Mammary epithelial cell (primary cell): ENCODE measurements at places on chromosomes 1 and 21. TPM values are rescaled to one million over a fixed set of nuclear protein-coding genes. Genes with fewer than 3 reads are reported as not detected.

DNA sequence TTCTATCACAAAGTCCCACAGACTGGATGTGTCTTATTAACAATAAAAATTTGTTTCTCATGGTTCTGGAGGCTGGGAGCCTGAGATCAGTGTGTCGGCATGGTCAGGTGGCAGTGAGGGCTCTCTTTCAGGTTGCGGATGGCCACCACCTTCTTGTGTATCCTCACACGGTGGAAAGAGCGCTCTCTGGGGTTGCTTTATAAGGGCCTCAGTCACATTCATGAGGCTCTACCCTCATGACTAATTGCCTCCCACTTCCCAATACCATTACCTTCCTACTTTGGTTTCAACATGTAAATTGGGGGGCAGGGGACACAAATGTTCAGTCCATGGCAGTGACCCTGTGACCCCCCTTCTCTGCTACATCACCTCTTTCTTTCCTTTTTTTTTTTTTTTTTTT is 20.7 kb upstream of the MX1 start:
- DNase-seq = no peak

GRCh38 chr1:189656628-189657530 is 820.8 kb downstream of the BRINP3 start:
- DNase-seq = no peak

DNA sequence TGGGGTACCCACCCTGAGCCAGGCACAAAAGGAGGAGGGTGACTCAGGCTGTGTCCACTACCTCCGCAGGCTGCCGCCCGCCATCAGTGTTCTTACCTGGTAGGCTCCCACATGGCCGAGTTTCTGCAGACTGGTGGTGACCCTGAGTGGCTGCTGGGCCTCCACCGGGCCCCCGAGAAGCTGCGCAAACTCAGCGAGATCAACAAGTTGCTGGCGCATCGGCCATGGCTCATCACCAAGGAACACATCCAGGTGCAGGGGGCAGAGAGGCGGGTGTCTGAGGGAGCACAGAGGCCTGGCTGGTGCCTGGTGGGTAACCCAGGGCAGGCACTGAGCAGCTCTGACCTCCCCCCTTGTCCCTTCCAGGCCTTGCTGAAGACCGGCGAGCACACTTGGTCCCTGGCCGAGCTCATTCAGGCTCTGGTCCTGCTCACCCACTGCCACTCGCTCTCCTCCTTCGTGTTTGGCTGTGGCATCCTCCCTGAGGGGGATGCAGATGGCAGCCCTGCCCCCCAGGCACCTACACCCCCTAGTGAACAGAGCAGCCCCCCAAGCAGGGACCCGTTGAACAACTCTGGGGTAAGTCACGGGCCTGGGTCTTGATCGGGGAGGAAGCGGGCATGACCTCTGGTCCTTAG is 13.0 kb downstream of the SESN2 start:
- no peak for DNase-seq

GRCh38 chr1:41494351-41495209 is 10.1 kb upstream of the EDN2 start:
- DNase-seq = no peak

GRCh38 chr1:43444836-43445235 is 8.9 kb downstream of the HYI start:
- DNase-seq = no peak

DNA sequence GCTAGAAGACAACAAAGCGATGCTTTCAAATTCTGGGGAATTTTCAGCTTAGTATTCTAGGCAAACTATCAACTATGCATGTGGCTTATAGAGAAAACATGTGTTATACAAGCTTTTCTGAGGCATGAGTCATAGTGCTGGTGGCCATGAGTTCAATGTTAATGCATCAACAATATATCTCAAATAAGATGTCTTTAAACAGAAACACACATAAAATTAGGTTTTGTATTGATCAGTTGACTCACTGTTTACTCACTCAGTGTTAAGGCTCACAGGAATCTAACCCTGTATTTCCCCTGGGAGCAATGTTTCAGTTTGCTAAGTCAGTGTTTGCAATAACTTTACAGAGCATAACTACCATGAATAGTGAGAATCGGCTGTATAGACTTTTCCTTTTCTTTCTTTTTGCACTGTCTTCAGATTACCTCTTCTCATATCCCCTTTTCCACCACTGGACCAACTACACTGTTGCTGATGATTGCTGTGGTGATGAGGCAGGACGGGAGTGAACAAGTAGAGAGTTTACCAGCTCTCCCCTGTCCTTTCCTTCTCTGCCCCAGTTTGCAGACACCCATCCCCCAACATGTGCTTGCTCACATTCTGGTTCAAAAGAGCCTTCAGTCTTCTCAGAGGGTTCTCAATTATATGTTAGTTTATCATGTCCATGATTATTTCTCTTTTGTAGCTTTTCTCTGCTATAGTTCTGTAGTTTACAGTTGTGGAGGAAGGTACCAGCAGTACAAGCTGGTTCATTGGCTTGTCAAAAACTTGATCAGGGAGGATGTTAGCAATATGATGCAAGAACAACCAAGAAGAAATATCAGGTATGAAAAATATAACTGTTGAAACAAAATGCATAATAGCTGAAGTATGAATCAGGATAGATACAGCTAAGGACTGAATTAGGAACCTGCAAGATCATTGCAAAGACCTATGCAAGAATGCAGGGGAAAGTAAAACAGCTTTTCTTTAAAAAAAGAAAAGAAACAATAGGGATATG is 23.9 kb downstream of the CD2 start:
- peak; percentile 78 for DNase-seq

- no peak for DNase-seq
These were observed 185.3 kb upstream of the USP24 start for GRCh38 chr1:55400508-55400907.

GRCh38 chr21:41326414-41327080 is 9.9 kb downstream of the FAM3B start:
- no peak for DNase-seq

GRCh38 chr1:51063121-51063520 is 38.9 kb upstream of the C1orf185 start:
- peak; percentile 87 for DNase-seq

- DNase-seq = no peak
These were observed 37.9 kb upstream of the CCDC27 start for GRCh38 chr1:3714284-3714741.

DNA sequence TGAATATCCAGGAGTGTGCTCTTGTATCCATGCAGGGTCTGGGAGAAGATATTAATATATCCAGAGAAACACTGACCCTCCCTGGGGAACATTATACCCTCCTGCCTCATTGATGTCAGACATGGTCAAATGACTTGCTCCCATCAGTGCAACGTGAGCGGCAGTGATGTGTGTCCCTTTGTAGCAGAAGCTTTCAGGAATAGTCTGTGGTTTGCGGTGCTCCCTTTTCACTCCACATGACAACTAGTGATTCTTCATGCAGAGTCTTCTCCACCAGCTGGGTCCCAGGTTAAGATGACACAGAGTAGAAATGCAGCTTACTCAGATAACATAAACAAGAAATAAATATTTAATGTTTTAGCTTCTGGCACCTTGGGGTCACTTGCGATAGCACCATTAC is 31.9 kb upstream of the LYPD8 start:
- no peak for DNase-seq

GRCh38 chr1:153799566-153800465 is 24.6 kb downstream of the SLC27A3 start:
- DNase-seq = no peak

- DNase-seq = no peak
These were observed 20.8 kb downstream of the ADAMTS5 start for GRCh38 chr21:26945916-26946675.

DNA sequence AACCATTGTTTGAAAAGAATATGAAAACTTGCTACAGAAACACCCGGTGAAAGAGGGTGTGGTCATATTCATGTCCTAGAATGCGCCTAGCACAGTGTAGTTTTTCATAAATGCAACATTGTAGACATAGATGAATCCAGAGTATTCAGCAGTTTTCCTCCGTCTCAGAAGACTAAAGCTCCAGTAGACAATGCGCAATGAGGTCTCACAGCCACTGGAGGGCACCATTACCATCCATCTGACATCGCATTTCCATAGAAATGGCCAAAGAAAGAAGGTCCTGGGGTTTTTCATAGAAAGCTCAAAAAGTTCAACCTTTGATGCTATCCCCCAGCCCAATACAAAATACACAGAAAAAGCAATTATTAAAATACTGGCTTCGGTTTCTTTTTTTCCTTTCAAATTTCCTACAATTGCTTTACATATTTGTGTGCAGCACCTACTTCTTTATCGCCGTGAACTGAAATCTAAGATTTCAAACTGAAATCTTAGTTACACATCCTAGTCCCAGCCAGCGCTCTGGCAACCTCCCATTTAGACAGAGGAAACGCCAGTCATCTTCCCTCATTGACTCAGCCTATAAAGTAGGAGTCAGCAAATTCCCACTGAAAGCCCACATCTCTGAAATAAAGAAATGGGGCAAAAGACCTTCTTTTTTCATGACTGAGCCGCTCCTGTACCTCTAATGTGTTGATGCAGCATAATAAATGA is 3.9 kb upstream of the CD58 start:
- DNase-seq = peak; percentile 39

DNA sequence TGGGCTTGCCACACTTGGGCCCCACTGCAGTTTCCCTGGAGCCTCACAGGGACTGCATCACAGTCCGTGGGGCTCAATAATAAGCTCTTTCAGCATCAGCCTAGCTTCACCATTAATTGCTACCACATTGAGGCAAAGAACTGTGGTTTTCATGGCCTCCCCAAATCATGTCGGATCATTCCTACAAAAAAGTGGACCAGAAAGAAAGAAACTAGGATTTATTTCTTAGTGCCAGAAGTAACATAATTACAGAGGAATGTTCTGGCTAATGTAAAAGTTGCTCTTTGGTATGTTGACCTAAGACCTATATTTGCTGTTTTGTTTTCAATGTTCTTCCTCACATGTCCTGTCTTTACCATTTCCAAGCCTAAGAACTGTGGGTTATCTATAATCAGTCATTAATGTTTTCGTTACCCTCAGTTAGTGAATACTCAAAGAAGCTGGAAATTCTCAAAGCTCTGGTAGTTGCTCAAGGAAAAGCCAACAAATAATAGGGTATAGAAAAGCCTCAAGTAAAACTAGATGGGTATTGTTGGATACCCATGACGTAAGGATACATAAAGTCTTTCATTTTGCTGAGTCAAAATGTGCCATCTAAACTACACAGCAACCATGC is 173.9 kb downstream of the LTN1 start:
- no peak for DNase-seq

DNA sequence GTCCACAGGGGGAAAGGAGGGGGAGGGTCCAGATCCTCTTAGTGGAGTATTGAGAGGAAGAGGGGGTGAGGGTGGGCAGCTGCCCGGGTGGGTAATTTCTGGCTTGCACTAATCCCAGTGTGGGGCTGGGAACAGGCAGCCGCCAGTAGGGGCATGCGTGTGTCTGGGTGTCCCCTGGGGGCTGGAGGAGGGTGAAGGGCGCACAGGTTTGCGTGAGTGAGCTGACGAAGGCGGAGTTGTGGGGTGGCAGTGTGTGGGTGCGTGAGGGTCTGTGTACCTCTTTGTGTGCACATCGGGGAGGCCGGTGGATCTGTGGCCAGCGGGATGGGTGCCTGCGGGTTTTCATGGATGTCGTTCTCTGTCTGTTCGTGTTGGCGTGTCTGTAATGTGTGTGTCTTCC is 97.3 kb downstream of the PAX7 start:
- DNase-seq = no peak

GRCh38 chr1:172070055-172070454 is 228.8 kb downstream of the DNM3 start:
- DNase-seq = no peak

DNA sequence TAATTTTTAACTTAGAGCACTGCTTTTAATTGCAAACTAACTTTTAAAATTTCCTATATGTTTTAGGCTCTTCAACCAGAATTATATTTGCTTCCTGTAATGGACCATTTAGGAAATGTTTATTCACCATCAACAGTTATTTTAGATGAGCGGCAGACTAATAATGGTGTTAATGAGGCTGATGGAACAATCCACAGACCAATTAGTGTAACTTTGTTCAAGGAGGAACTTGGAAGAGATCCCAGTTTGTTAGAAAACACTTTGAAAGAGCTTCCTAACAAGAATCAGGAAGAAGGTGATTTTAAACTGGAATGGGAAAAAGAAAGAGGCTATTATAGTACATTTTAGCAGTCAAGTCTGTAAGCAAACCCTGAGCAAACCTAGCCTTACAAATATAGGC is 19.4 kb upstream of the GNG5 start:
- no peak for DNase-seq

DNA sequence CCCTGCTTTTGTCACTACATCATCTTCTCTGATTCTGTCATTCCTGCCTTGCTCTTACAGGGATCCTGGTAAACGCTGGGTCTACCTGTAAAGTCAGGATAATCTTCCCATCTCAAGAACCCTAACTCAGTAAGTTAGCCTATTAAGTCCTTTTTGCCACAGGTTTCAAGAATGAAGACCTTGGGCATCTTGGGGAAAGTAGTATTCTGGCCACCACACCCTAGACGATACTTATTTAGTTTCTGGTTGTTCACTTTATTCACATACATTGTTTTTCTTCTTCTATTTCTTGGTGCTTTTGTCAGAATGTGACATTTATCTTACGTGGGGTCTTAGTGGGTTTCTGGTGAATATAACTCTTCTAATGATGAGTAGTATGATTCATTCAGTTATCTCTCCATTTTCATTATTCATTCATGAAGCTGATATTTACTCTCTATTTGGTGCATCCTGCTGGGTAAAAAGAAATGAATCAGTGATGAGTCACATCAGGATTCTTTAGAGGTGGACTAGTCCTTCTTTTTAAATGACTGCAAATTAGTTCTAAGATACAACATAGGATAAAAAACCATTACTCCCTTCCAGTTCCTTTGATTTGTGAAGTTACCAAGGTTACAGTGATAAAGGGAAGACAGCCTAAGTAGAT is 514.4 kb upstream of the B3GALT2 start:
- peak; percentile 47 for DNase-seq

- DNase-seq = no peak
These were observed 11.4 kb upstream of the SPATC1L start for GRCh38 chr21:46195595-46196195.

DNA sequence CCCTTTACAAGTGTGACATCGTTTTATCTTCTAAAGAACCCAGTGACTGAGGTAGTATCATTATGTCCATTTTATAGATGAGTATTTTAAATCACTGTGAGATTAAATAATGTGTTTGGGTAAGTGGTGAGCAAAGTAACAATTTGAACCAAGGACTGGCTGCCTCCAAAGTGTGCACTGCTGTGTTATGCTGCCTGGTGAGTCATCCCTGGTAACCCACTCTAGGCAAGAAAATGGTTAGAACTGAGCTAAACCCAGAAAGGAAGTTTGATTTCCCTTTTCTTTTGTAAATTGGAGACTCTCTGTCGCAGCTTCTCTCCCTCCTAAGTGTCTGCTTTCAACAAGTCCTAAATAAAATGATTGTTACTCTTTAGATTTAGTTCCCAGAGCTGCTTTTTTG is 342.8 kb upstream of the KAZN start:
- DNase-seq = no peak

MED8 gene
- 44.3 and 54.3 TPM in 2 replicates for total RNA-seq

SLC30A2 gene
- under 0.01 TPM for total RNA-seq

FTCD gene
- not detected in 2 replicates for total RNA-seq

LORICRIN gene
- total RNA-seq = not detected

TMEM51 gene
- total RNA-seq = 12.0 and 15.1 TPM in 2 replicates

PROK1 gene
- not detected in 2 replicates for total RNA-seq

RIMS3 gene
- 16.5 TPM for total RNA-seq

CDC42BPA gene
- total RNA-seq = 50.8 TPM

VN1R5 gene
- total RNA-seq = not detected in 2 replicates

C1orf116 gene
- total RNA-seq = 129 and 175 TPM in 2 replicates

ELAPOR1 gene
- total RNA-seq = 1.0 and 1.1 TPM in 2 replicates
